Naive B cell (primary cell): ENCODE measurements at places on chromosomes 3 and 15.

DNA sequence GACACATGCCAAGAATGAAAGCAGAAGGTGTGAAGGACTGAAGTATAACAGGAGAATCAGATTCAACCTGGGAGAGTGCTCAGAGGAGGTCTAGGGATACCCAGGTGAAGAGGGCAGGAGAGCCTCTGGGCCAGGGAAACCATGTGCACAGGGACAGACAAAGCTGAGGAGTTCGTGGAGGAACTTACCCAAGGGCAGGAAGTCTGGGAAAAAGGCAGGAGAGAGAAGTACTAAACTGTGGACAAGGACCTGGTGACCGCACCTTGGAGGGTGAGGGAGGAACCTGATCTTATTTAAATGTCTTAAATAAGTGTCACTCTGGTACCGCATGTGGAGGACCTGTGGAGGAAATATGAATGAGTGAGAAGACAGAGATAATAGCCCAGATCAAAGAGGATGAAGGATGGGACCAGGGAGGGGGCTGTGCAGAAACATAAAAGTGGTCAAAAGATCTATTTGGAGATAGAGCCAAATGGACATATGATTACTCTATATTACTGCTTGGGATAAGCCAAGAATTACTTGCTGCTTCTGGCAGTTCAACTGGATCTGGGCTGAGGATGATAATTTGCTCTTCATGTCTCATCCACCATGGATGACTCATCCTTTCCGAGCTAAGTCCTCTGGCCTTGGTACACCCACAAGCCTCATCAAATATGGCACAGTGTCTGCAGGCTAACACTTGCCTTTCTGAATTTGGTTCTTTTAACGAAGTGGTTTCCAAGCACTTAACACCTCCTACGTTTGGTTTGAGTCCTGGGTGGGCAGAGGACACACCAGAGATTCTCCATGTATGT lies 116.9 kb upstream of the NMNAT3 start:
- no peak overlapping the region for H3K27ac ChIP-seq
- no peaks in the 10 kb centered on the region for H3K36me3 ChIP-seq
- H3K4me3 ChIP-seq, result no peak overlapping the region
- no peaks in the 10 kb centered on the region for H3K4me1 ChIP-seq
- no peaks in the 10 kb centered on the region for H3K27me3 ChIP-seq

- peak overlapping the region; percentile 29 for H3K27ac ChIP-seq
- no peak for DNase-seq
- H3K36me3 ChIP-seq, result peaks cover under 1% of the 10 kb centered on the region
- peaks cover 90% of the 10 kb centered on the region for H3K4me1 ChIP-seq
Measured at GRCh38 chr3:177122183-177122856, 75.0 kb downstream of the TBL1XR1 start.

- H3K4me3 ChIP-seq, result peak overlapping the region; percentile 93
- H3K27ac ChIP-seq, result peak overlapping the region; percentile 88
- no peaks in the 10 kb centered on the region for H3K36me3 ChIP-seq
Measured at GRCh38 chr3:198080521-198081384, 120.7 kb downstream of the LMLN start.

GRCh38 chr15:75177360-75178071 lies 24.2 kb upstream of the C15orf39 start:
- H3K4me3 ChIP-seq, result no peak overlapping the region
- no peaks in the 10 kb centered on the region for H3K36me3 ChIP-seq
- no peak for DNase-seq
- H3K27ac ChIP-seq, result no peak overlapping the region
- H3K4me1 ChIP-seq, result peaks cover 4% of the 10 kb centered on the region
